ENCODE measurements at places on chromosomes 4 and X.

DNA sequence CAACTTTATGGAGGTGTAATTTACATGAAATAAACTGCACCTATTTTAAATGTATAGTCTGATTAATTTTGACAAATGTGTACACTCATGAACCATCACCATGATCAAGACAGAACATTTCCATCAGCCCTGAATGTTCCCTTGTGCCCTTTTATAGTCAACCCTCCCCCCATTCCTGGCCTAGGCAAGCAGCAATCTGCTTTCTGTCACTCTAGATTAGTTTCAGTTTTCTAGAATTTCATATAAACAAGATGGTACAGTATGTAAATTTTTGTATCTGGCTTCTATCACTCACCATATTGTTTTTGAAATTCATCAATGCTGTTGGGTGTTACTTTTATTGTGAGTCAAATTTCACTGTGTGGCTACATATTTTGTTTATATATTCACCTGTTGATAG, 234.2 kb upstream of the RPS6KA3 start:
- no peaks in the 10 kb centered on the region for H3K4me1 ChIP-seq
- H3K27ac ChIP-seq: no peak overlapping the region
- H3K4me3 ChIP-seq: no peak overlapping the region
- no peaks in the 10 kb centered on the region for H3K36me3 ChIP-seq

DNA sequence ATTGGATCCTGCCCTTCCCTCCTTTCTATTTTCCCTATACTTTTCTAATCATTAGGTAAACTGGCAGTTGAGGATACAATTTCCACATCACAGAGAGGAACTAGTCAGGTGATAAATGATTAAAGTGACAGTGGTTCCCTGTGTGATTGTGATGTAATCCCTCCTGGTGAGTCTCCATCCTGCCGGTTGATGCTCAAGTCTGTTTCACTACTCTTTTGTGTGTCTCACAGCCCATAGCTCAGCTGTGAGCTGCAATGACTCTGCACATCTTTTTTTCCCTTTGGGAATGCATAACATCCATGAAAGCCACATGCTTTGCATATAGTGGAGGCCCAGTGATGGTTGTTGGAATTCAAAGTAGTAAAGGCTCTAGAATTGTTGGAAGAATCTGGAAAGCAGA, 60.4 kb downstream of the CCNI start:
- no peak overlapping the region for H3K27ac ChIP-seq
- DNase-seq: no peak
- no peaks in the 10 kb centered on the region for H3K27me3 ChIP-seq
- H3K4me1 ChIP-seq: no peaks in the 10 kb centered on the region

DNA sequence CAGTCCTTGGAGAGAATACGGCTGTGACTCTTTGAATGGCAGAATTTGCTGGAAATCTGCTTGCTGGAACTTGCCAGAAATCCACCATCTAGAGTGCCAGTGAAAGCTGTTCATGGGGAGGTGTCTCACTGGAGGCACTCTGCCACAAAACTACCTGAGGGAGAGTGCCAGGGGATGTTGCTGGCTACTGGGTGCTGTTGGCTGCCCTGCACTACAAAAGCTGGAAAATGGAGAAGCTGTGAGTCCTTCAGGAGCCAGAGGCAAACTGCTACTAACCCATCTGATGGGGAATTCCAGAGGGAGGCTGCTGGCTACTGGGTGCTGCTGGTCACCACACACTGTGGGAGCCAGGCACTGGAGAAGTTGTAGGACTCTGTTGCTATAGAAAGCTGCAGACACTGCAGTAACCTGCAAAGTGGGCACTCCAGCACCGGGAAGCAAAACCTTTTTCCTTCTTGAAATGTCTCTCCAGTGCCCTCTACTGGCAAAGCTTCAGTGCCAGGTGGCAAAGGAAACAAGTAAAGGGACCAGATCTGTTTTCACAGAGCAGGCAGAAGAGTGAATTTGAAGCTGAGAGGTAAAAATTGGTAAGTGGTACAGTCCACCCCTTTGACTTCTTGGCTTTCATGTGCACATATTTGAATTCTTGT, 47.8 kb upstream of the HSD17B10 start:
- no peak overlapping the region for H3K27ac ChIP-seq
- no peak overlapping the region for H3K4me3 ChIP-seq
- no peaks in the 10 kb centered on the region for H3K27me3 ChIP-seq
- no peak for DNase-seq
- no peaks in the 10 kb centered on the region for H3K36me3 ChIP-seq

- peaks cover 10% of the 10 kb centered on the region for H3K4me1 ChIP-seq
- H3K36me3 ChIP-seq: no peaks in the 10 kb centered on the region
- DNase-seq: no peak
- no peaks in the 10 kb centered on the region for H3K27me3 ChIP-seq
- H3K27ac ChIP-seq: no peak overlapping the region
These were observed 71.6 kb downstream of the SH3RF1 start for GRCh38 chr4:169199184-169199583.

GRCh38 chr4:56907489-56908205, at the start of gene REST:
Gene REST (plus strand): TSS chr4:56907900. CDS start chr4:56910639, 2,739 bp downstream.
- peak within 1 kb of the TSS; percentile 99 for H3K4me3 ChIP-seq
- peak; percentile 28 for DNase-seq
- H3K27ac ChIP-seq: peak within 1 kb of the TSS; percentile 97
- H3K36me3 ChIP-seq: no peaks in the 10 kb centered on the region

- H3K36me3 ChIP-seq: no peaks in the 10 kb centered on the region
These were observed 21.2 kb upstream of the PDE6B start for GRCh38 chr4:604131-604530.

DNA sequence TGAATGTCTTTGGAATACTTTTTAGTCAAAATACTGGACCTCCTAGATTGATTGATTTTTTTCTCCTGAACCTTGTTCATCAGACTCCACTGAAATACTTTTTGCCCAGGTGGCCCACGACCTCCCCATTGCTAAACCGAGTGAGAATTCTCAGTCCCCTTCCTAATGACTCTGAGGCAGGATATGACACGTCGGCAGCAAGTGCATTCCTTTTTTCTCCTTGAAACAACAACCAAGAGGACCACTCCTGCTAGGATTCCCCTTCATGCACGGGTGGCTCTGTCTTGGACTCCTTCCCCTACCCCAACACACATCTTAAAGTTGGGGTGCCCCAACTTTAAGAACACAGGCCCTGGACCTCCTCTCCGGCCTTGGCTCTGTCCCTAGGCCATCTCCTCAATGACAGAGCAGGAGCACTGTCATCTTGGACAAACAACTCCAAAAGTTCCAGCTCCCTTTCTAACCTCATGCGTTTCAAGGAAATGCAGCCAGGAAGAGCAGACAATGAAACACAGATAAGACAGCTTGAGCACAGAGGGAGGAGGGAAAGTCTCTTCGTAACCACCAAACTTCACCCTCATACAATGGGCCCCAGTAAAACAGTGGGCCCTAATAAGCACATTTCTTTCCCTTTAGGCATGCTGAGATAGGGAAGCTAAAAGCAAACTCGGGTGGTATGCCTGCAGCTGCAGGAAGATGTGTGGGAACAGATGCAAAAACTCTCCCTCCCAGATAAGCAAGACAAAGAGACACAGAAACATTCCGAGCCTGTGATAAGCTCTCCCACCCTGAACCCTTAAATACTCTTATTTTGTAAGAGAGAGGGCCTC, 33.9 kb downstream of the ZBTB49 start:
- no peak overlapping the region for H3K4me3 ChIP-seq
- H3K36me3 ChIP-seq: peaks cover 40% of the 10 kb centered on the region
- no peaks in the 10 kb centered on the region for H3K27me3 ChIP-seq
- no peaks in the 10 kb centered on the region for H3K4me1 ChIP-seq
- H3K27ac ChIP-seq: no peak overlapping the region

GRCh38 chr4:86891762-86892635, at the start of gene C4orf36:
Gene C4orf36 (minus strand): TSS chr4:86892422. CDS start chr4:86891520, 902 bp downstream.
- H3K4me1 ChIP-seq: peaks cover 4% of the 10 kb centered on the region
- H3K27me3 ChIP-seq: no peaks in the 10 kb centered on the region
- peak within 1 kb of the TSS; percentile 85 for H3K4me3 ChIP-seq
- peak; percentile 6 for DNase-seq
- H3K27ac ChIP-seq: peak within 1 kb of the TSS; percentile 98

DNA sequence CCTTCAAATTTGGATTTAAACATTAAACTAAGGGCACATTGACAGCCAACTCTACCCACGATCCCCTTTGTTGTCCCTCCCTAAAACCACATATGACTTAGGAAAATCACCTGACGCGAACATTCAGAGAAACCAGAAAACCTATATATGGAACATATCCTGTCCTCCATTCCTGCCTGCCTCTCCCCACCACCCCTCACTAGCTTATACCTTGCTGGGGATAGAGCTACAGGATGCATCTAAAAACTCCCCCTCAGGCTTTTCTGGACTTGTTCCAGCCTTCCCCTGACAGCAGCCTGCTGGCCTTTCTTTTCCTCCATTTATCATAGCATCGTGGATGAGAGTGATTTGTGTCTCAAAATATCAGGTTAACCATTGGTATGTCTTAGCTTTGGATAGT, 8.8 kb downstream of the STK26 start:
- no peaks in the 10 kb centered on the region for H3K27me3 ChIP-seq
- H3K36me3 ChIP-seq: no peaks in the 10 kb centered on the region
- no peak overlapping the region for H3K4me3 ChIP-seq

DNA sequence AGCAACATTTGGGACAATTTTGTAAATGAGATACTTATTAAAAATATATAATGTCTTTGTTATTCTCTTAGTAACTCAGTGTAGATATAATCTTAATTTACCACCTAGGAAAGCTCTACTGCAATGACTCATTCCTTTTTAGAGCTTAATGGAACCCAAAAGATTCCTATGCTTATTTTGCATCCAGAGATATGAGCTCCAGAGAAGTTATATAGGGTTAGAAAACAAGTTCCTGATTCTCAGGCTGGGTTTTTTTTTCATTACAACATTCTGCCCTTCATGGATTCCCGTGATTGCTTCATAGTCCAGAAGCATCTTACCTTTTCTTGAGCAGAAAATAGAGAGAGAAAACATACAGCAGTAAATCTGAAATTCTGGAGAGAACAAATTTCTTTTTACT, 57.9 kb upstream of the CXCL8 start:
- H3K27me3 ChIP-seq: no peaks in the 10 kb centered on the region
- H3K4me1 ChIP-seq: no peaks in the 10 kb centered on the region

- peaks cover 3% of the 10 kb centered on the region for H3K4me1 ChIP-seq
- no peaks in the 10 kb centered on the region for H3K27me3 ChIP-seq
- H3K4me3 ChIP-seq: peak overlapping the region; percentile 54
- DNase-seq: no peak
- no peak overlapping the region for H3K27ac ChIP-seq
These were observed 110.6 kb downstream of the DCTD start for GRCh38 chr4:182806259-182807252.

GRCh38 chr4:7266525-7267292, 74.4 kb downstream of the SORCS2 start:
- peaks cover 8% of the 10 kb centered on the region for H3K27me3 ChIP-seq
- no peaks in the 10 kb centered on the region for H3K36me3 ChIP-seq
- H3K4me3 ChIP-seq: no peak overlapping the region
- no peak for DNase-seq
- no peaks in the 10 kb centered on the region for H3K4me1 ChIP-seq
- no peak overlapping the region for H3K27ac ChIP-seq

GRCh38 chrX:117985241-117985640, 131.4 kb downstream of the KLHL13 start:
- H3K27me3 ChIP-seq: no peaks in the 10 kb centered on the region
- no peak for DNase-seq
- no peaks in the 10 kb centered on the region for H3K4me1 ChIP-seq
- no peak overlapping the region for H3K4me3 ChIP-seq

DNA sequence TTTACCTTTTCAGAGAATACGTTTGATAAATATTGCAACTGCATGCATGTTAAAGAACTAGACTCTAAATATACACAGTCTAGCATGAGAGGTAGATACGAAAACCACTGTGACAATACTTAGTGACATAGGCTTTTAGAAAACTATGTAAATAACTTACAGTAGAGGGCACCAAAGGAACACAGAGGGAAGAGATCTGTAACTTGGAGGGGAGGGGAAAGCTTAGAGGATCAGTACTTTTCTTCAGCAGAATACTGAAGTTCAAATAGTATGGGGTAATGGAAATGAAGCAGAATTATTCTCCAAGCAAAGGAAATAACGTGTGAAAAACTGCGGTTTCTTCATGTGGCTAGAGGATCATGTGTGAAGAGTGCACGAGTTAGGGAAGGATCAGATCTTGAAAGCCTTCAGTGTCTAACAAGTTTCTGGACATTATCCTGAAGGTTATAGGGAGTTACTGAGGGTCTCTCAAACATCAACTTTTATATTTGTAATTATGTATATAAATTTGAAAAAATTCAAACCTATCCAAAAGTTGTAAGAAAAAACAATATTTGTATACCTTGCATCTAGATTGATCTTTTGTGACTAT, 264.3 kb downstream of the NPFFR2 start:
- no peak overlapping the region for H3K27ac ChIP-seq
- H3K4me3 ChIP-seq: no peak overlapping the region
- H3K4me1 ChIP-seq: no peaks in the 10 kb centered on the region
- H3K27me3 ChIP-seq: no peaks in the 10 kb centered on the region
- H3K36me3 ChIP-seq: no peaks in the 10 kb centered on the region

DNA sequence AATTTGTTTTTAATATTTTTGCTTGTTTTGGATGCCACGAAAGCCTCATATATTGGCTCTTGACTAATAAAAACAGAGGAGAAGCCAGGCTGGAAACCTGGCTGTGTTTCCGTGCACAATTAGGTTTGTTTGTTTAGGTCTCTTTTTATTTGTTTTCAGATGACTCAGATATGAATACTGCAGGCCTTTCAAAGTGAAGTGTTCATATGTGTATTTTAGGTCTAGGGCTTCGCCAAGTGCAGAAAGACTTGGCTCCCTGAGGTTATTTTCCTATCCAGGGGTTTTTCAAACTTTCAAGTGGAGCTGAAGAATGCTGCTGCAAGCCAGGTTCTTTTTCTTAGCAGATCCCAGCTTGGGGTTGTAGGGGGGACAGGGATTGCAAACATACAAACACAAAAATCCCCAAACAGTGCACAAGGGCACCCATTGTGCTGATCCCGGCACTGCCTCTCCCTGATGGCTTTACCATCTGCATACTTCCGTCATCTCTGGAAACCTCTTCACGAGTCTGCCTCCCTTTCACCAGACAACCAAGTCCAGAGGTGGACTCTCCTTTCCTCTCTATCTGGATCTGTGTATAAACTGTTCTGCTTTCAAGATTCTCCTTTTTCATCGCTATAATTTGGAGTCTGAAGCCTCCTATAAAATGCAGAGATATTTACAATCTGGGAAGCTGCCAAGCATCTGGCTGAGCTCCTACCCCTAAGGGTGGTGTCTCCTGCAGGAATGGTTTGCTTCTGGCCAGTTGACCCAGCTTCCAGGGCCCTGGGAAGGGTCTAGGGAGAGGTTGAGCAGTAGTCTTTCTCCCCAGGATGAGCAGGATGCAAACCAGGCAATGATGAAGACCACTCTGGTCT, 108.6 kb downstream of the SMIM20 start:
- no peak for DNase-seq
- H3K36me3 ChIP-seq: no peaks in the 10 kb centered on the region
- no peak overlapping the region for H3K4me3 ChIP-seq
- peaks cover 26% of the 10 kb centered on the region for H3K4me1 ChIP-seq
- H3K27me3 ChIP-seq: peaks cover 73% of the 10 kb centered on the region
- peak overlapping the region; percentile 40 for H3K27ac ChIP-seq

- no peak overlapping the region for H3K27ac ChIP-seq
- no peaks in the 10 kb centered on the region for H3K27me3 ChIP-seq
- H3K4me3 ChIP-seq: no peak overlapping the region
These were observed 133.0 kb upstream of the RASGEF1B start for GRCh38 chr4:81604683-81605218.

Data from esophagus squamous epithelium (tissue), 5 donors.